K562 (cell line): ENCODE measurements at places on chromosomes 16 and 17.

DNA sequence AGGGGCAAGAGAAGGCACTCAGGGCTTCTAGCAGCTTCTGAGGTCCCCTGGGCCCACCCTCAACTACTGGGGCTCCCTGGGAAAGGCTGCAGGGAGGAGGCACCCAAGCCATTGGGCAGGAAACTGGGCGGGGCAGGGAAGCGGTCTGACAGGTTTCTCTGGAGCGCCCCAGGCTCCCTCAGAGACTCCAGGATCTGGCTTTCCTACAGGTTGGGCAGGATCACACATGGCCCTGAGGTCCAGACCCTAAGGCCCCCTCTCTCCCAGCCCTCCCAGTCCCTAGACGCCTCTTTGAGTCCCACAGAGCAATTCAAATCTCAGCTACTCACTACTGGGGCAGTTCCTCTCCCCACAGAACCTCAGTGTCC, 14.3 kb downstream of the JUP start:
- no peaks in the 10 kb centered on the region for H3K27me3 ChIP-seq
- no peak overlapping the region for H3K4me3 ChIP-seq
- H3K4me1 ChIP-seq = peaks cover 28% of the 10 kb centered on the region
- H3K27ac ChIP-seq = no peak overlapping the region
- DNase-seq = no peak

GRCh38 chr16:54744998-54745397, 185.7 kb upstream of the IRX5 start:
- H3K4me3 ChIP-seq = no peak overlapping the region
- no peaks in the 10 kb centered on the region for H3K4me1 ChIP-seq
- no peak overlapping the region for H3K27ac ChIP-seq
- H3K27me3 ChIP-seq = no peaks in the 10 kb centered on the region
- no peak for DNase-seq

DNA sequence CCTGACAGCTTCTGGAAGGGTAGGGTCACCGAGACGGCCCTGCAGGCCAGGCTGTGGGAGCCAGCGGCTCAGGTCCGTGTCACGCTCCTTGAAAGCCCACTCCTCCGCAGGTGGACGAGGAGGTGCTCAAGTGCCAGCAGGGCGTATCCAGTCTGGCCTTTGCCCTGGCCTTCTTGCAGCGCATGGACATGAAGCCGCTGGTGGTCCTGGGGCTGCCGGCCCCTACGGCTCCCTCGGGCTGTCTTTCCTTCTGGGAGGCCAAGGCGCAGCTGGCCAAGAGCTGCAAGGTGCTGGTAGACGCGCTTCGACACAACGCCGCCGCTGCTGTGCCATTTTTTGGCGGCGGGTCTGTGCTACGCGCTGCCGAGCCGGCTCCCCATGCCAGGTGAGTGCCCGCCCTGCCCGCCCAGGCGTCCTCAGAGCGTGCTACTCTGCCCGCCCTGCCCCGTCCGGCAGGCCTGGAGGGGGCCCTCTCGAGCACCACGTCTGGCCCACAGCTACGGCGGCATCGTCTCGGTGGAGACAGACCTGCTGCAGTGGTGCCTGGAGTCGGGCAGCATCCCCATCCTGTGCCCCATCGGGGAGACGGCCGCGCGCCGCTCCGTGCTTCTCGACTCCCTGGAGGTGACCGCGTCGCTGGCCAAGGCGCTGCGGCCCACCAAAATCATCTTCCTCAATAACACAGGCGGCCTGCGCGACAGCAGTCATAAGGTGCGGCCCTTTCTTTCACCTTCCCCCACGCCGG, 1.3 kb downstream of the NAGS start:
- H3K4me1 ChIP-seq = peaks cover 9% of the 10 kb centered on the region
- DNase-seq = no peak
- H3K27me3 ChIP-seq = no peaks in the 10 kb centered on the region

GRCh38 chr17:62735044-62735651, 73.0 kb downstream of the MARCHF10 start:
- no peak overlapping the region for H3K27ac ChIP-seq
- peaks cover 22% of the 10 kb centered on the region for H3K27me3 ChIP-seq
- no peaks in the 10 kb centered on the region for H3K36me3 ChIP-seq
- DNase-seq = no peak
- no peak overlapping the region for H3K4me3 ChIP-seq
- H3K4me1 ChIP-seq = no peaks in the 10 kb centered on the region

DNA sequence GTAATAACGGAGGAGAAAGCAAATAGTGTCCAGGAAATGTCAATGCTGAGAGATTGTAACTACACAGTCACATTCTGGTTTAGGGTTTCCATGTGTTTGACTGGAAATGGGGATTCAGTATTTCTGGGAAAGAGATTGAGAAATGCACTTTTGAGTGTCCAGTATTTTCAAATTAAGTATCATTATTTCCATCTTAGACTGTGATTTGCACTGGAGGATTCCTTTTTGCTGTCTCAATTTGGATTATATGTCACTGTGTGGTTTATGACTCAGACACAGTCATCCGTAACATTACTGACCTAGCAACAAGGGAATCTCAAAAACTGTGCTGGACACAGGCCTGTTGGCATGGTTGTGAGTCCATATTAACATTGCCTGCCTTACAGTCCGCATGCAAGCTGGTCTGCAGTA, 681.4 kb downstream of the CDH11 start:
- no peaks in the 10 kb centered on the region for H3K4me1 ChIP-seq
- no peak overlapping the region for H3K27ac ChIP-seq
- no peaks in the 10 kb centered on the region for H3K27me3 ChIP-seq
- no peak overlapping the region for H3K4me3 ChIP-seq
- no peaks in the 10 kb centered on the region for H3K36me3 ChIP-seq

GRCh38 chr17:30580916-30581315, 103.7 kb downstream of the GOSR1 start:
- no peak overlapping the region for H3K4me3 ChIP-seq
- H3K27me3 ChIP-seq = no peaks in the 10 kb centered on the region; the same call in 2 of the 3 replicates
- no peaks in the 10 kb centered on the region for H3K4me1 ChIP-seq
- H3K27ac ChIP-seq = no peak overlapping the region
- no peak for DNase-seq

DNA sequence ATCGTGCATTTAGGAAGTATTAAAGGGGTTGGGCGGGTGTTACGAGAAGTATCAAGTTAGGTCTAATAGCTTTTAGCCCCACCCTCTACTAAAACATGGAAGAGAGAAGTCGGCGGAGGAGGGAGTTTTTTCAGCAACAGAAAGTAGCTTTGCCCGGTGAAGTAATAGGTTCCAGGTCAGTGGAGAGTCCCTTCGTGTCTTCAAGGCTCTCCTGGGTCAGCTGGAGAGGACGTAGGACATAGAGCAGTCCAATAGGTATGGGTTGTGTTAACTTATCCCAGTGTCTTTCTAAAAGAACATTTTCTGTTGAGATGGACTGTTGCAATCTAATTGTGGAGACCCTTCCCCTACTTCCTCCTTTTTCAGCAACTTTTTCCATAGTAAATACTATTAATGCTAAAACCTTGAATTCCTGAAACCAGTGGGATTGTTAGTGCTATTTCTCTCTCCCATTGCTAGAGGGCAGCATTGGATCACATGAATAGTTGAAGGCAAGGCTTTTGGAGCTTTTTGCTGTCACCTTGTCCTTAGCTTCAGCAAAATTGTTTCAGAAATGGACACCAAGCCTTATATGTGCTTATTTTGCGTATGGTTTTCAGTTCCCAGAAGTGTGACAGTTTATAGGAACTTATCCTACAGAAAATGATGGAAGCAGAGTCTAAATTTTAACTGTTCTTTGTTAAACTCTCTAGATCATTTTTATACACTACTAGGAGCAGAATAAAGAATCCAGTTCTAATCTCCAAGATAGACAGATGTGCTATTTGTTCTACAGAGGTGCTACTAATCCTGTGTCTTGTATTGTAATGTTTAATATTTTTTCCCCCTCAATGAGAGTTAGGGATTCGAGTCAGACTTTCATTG, 38.4 kb downstream of the UTP18 start:
- H3K4me3 ChIP-seq = no peak overlapping the region
- H3K27me3 ChIP-seq = no peaks in the 10 kb centered on the region
- no peaks in the 10 kb centered on the region for H3K4me1 ChIP-seq
- no peak overlapping the region for H3K27ac ChIP-seq

DNA sequence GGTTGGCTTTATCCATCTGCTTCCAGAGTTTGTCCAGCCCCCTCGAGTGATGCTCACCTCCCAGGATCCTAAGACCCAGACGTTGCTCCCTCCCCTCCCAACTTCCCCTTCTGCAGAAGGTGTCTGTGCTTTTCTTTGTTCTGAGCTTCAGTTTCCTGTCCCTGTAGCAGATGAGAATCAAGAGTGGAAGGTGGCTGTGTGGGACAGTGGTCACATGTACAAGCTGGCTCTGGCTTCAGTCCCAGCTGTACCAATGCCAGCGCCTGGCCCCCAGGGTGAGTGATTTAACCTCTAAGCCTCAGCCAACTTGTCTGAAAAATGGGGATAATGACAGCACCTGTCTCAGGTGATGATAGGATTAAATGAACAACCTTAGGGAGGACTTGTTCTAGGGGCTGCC, 7.7 kb downstream of the PRR15L start:
- peaks cover 47% of the 10 kb centered on the region for H3K36me3 ChIP-seq
- H3K27ac ChIP-seq = no peak overlapping the region
- H3K27me3 ChIP-seq = no peaks in the 10 kb centered on the region
- H3K4me1 ChIP-seq = peaks cover 9% of the 10 kb centered on the region; the same call in 2 of the 3 replicates
- no peak overlapping the region for H3K4me3 ChIP-seq

- no peak overlapping the region for H3K4me3 ChIP-seq
- no peak overlapping the region for H3K27ac ChIP-seq
- H3K4me1 ChIP-seq = no peaks in the 10 kb centered on the region
- DNase-seq = no peak
Observed at GRCh38 chr17:42227849-42228700, 33.8 kb upstream of the GHDC start.

- no peak overlapping the region for H3K4me3 ChIP-seq
- no peaks in the 10 kb centered on the region for H3K4me1 ChIP-seq
Observed at GRCh38 chr17:9817086-9817485, 4.8 kb downstream of the GSG1L2 start.

GRCh38 chr17:45383003-45383402, 49.7 kb downstream of the ARHGAP27 start:
- H3K4me1 ChIP-seq = peaks cover 21% of the 10 kb centered on the region
- no peak for DNase-seq
- H3K36me3 ChIP-seq = no peaks in the 10 kb centered on the region

DNA sequence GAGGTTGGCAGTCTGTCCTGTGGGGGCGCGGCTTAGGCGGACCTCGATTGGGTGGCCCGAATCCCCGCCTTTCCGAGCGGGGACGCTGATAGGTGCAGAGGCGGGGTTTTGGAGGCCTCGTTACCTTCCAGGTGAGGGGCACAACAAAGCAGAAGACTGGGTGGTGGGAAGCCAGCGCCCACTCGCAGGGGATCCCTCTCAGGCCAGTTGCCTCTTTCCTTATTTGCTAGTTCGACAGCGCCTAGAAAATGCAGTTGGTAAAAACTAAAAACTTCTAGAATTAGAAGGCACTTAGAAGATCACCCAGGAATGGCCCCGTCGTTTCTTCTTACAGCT, 730 bp downstream of the KAT7 start:
- H3K4me3 ChIP-seq = peak overlapping the region; percentile 95
- H3K27me3 ChIP-seq = no peaks in the 10 kb centered on the region
- peak overlapping the region; percentile 27; the same call in 1 of the 3 replicates for H3K27ac ChIP-seq
- DNase-seq = no peak
- H3K36me3 ChIP-seq = peaks cover 47% of the 10 kb centered on the region

GRCh38 chr16:78563905-78564304, 464.5 kb downstream of the WWOX start:
- H3K4me1 ChIP-seq = no peaks in the 10 kb centered on the region
- H3K27me3 ChIP-seq = peaks cover 26% of the 10 kb centered on the region
- DNase-seq = no peak
- H3K36me3 ChIP-seq = no peaks in the 10 kb centered on the region

GRCh38 chr17:8192070-8192815, 2.3 kb upstream of the BORCS6 start:
- no peaks in the 10 kb centered on the region for H3K36me3 ChIP-seq
- peak overlapping the region; percentile 25 for H3K4me3 ChIP-seq
- peak; percentile 79 for DNase-seq
- H3K27me3 ChIP-seq = no peaks in the 10 kb centered on the region
- peaks cover 36% of the 10 kb centered on the region for H3K4me1 ChIP-seq
- H3K27ac ChIP-seq = peak overlapping the region; percentile 66
